NCI-H2081 (cell line): ENCODE measurements at places on chromosomes 13 and 19.

- no peak for DNase-seq
These were observed 3.7 kb downstream of the COL4A2 start for GRCh38 chr13:110310541-110311442.

- no peak for DNase-seq
These were observed 45.8 kb downstream of the GGACT start for GRCh38 chr13:100542826-100543156.

DNA sequence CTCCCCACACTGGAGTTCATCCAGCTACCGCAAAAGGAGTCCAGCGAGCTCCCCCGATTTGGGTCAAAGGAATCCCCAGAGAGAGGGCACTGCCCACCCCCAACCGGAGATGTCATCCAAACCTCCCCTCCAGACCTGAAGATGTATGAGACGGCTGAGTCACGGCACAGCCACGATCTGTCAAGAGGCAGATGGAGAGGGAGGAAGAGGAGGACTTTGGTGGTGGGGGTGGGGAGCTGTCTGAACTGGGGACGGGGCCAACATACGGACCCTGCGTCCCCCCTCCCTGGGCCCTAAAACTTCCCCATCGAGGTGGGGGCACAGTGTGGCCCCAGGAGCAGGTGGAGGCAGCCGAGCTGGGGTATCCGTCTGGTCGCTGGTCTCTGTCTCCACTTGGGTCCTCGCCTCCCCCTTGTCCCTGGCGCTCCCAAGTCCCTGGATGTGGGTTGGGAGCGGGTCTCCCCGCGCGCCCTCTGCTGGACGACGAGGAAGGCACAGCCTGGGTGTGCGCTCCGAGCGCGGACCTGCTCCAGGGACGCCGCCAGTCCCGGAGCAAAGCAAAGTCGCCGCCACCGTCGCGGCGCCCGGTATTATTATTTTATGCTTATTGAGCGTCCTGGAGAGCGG, 3.8 kb downstream of the PDE4A start:
- DNase-seq = peak; percentile 64

DNA sequence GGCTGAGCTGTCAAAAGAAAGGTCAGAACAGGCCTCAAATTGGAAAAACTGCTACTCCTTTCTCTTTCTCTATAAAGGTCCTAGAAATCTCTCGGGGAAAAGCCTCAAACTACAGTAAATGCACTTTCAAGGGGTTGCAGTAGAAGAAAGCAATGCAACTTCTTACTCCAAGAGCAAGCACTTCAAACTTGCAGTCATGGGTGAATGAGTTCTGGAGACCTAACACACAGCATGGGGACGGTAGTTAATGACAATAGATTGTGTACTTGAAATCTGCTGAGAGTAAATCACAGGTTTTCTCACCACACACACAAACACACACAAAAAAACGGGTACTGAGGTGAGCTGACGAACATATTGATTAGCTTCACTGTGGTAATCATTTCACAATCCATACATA, 11.8 kb downstream of the TUBGCP3 start:
- DNase-seq = no peak

DNA sequence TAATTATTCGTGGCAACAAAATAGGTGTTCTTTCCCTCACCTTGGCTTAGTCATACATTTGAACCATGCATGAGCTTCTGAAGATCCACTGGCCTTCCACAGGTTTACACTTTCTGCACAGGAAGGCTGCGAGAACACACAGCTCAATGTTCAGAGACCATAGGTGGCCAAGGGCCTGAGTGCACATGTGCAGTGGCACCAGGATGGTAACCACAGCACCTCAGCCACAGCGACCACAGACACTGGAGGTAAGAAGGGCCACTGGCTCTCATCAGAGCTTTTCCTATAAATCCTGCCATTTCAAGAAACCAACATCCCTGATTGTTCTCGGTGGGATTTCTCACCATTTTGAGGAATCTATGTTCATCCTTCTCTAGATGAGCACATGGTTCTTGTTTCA, 1.6 kb downstream of the DCLK1 start:
- DNase-seq = peak; percentile 56

DNA sequence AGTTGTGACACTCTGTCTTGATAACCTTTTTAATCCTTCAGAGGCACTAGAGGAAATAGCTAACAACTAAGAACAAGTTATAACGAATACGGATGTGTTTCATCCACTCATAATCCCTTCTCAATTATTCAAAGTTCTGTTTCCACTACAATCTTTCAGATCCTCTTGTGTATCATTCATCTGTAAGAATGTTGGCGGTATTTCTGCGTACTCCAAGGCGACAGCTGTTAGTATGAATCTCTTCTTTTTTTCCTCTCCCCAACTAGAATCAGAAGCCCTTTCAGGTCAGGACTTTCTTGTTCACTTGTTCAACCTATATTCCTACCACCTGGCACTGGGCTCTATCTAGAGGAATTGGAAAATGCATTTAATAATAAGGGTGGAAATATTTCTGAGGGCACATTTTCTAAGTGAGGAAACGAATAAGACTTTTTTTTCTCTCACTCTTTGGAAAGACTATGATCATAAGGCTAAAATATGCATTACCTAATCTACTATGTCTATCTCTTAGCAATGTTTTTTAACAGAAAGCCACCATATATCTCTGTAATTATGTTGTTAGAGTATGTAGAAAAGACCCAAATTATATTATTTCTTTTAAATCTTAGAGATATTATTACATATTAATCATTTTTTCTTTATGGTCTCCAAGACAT, 492.9 kb downstream of the PCDH20 start:
- no peak for DNase-seq

- DNase-seq = no peak
These were observed 27.8 kb upstream of the OR1M1 start for GRCh38 chr19:9058905-9059667.

GRCh38 chr19:50490991-50491472, 14.4 kb upstream of the GARIN5A start:
- DNase-seq = no peak

- no peak for DNase-seq
These were observed 9.8 kb downstream of the ELSPBP1 start for GRCh38 chr19:48004236-48004635.

DNA sequence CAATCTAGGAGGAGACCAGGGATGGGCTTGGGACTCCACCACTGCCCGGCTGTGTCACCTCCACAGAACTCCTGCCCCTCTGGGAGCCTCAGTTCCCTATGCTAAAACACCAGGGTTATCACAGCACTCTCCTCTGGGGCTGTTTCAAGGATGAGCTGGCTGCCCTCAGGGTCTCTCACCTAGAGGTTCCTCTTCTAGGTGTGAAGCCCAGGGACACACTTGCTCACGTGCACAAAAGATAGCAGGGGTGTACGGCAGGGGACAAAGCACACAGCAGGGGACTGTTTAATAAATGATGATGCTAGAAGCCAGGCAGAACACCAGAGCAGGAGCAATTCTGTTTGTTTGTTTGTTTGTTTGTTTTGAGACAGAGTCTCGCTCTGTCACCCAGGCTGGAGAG, 16.8 kb upstream of the LYPD3 start:
- DNase-seq = no peak

GRCh38 chr19:4052114-4052992, 14.3 kb downstream of the ZBTB7A start:
- DNase-seq = no peak

- no peak for DNase-seq
These were observed at the start of gene ZNF98 for GRCh38 chr19:22422211-22422610. Gene ZNF98, minus strand, starts transcription at chr19:22422346. Its CDS starts 122 bp downstream, at chr19:22422224.

- no peak for DNase-seq
These were observed 422 bp downstream of the ZNF71 start for GRCh38 chr19:56595548-56595899.

DNA sequence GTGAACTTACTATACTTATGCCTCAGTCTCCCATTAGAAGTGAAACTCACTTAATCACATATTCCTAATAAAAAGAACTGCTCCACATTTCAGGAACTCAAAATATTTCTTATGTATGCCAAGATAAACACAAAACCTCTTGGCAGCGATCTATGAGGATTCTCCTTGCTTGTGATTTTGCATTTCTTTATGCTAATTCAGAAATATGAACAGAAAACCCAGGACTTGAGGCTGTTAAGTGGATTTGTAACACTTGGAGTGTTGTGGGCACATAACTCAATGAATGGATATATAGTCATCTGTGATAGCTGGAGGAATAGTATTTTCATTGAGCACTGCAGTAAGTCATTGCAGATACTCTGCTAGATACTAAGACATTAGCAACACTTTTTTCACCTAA, 5.6 kb upstream of the KATNAL1 start:
- DNase-seq = no peak

DNA sequence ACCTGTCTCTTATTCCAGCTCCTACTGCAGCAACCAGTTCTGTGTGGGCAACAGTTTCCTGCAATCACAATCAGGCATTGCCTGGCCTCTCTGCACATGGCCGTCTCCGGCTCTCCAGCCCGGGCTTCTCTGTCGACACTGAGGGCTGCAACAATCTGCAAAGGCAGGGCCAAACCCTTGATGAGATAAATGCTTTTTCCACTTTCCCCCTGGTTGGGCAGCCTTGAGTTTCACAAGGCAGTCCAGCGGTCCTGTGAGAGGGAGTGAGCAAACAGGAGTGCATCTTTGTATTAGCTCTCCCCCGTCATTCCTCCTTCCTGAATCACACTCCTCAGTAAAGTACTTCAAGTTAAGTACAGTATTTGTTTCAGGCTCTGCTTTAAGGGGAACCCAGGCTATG, 40.7 kb upstream of the VWA8 start:
- no peak for DNase-seq

- no peak for DNase-seq
These were observed 41.6 kb upstream of the SPRY2 start for GRCh38 chr13:80382576-80382975.

GRCh38 chr13:112810608-112811007, 120.8 kb downstream of the ATP11A start:
- no peak for DNase-seq

DNA sequence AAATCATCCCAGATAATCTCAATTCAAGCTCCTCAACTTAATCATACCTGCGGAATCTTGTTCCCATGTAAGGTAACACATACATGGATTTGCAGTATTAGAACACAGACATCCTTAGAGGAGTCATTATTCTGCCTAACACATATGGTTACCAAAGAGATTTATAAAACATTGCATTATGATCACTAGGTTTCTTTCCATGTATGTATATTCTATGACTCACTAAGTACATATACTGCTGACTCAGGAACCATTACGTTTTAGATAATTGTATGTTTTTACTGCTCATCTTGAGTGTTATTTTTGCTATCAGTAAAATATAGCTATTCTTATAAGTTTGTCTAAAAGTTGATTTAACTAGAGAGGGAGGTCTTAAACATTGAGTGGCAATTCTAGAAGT, 182.9 kb downstream of the SLITRK6 start:
- DNase-seq = no peak

GRCh38 chr13:100129605-100130004, 40.7 kb downstream of the PCCA start:
- no peak for DNase-seq

DNA sequence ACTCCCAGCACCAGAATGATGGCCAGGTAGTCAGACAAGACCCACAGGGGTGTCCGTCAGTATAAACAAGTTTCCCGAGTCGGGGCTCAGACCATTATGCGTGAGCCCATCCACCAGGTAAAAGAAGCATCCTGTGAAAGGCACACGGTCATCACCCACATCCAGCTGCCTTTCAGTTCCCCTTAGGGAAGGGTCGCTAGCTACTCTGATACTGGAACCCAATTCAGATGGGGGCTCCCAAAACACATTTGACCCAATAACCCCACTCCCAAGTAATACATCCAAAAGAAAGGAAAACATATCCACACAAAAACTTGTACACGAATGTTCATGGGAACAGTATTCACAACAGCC, 66.8 kb downstream of the STK24 start:
- no peak for DNase-seq

DNA sequence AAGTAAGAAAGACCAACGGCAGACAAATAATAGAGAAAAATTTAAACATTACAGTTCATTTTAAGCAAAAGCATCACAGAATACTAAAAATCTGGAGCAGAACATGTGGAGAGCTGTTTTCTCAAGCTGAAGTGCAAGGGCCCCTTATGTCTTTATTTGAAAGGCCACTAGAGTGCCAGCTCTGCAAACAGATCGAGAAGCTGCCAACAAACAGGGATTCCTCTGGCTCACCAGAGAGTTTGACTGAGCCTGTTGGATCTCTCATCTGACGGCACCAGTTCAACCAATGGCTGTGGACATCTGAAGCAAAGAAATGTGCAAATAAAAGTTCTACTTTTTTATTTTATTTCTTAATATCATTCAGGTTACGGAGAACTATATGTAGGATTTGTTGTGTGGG, 119.7 kb downstream of the COL4A2 start:
- DNase-seq = no peak

DNA sequence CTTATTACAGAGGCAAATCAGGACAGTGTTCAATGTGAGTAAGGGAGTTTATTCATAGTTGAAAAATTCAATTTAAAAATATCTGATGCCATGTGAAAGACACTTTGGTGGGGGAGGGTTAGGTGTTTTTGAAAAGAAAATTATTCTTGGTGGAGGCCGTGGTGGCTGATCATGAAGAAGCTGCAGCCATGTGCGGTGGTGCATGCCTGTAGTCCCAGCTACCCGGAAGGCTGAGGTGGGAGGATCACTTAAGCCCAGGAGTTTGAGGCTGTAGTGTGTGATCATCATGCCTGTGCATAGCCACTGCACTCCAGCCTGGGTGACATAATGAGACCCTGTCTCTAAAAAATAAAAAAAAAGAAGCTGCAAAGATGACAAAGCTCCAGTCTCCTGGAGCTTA, 28.6 kb downstream of the WDFY2 start:
- no peak for DNase-seq

DNA sequence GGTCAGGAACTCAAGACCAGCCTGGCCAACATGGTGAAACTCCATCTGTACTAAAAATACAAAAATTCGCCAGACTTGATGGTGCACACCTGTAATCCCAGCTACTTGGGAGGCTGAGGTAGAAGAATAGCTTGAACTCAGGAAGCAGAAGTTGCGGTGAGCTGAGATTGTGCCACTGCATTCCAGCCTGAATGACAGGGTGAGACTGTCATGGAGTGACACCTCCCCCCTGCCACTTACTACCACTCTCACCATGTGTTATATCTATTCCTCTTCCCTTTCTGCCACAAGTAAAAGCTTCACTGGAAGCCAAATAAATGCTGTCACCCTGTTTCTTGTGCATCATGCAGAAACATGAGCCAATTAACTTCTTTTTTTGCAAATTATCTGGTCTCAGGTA, 10.6 kb upstream of the CEACAM4 start:
- DNase-seq = no peak

GRCh38 chr19:17385878-17386611, 8.0 kb downstream of the CCDC194 start:
- peak; percentile 10 for DNase-seq

- no peak for DNase-seq
These were observed 244.5 kb upstream of the CSNK1A1L start for GRCh38 chr13:37349916-37350315.
